ENCODE measurements at places on chromosomes 11 and 22.

GRCh38 chr22:44893731-44894080 lies 116.1 kb downstream of the PHF21B start:
- DNase-seq: no peak

- no peak for DNase-seq
These were observed 53.8 kb downstream of the KIAA1671 start for GRCh38 chr22:25006354-25006753.

GRCh38 chr11:68584097-68584496 lies 100.2 kb upstream of the GAL start:
- DNase-seq: peak; percentile 52

GRCh38 chr11:196786-197731 lies 4.2 kb downstream of the SCGB1C1 start:
- no peak for DNase-seq

DNA sequence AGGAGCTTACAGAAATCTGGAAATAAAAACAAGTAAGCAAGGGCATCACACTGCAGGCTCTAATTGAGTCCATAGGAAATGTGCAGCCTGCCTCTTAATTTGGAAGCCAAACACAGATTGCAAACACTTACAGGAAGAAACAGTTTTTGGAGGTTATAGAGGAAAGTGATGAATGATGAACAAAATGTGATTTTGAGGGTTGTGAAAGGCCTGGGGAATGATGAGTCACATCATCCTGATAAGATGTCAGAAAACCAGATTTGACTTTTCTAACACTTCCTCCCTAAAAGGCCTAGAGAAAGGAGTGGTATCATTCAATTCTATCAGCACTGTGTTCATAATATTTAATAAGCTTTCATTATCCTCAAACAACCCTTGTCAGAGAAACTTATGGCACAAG lies 96.6 kb upstream of the POU2AF2 start:
- peak; percentile 26 for DNase-seq

DNA sequence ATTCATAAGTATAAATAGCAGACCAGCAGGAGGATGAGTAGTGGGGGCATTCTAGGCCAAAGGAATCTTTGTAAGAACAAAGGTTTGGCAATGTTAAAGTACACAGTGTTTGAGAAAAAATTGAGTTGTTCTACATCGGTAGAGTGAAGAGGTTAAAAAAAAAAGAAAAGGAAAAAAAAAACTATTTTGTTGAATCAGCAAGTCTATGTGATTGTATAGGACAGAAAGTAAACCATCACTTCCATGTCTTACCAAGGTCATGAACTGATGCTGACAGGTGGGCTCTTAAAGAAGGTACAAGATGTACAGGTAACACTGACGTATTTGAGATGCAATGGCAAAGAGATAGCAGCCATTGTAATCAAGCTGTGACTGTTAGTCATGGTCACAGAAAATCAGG lies 29.5 kb upstream of the PTH start:
- no peak for DNase-seq

GRCh38 chr11:5368502-5369043 lies 15.0 kb upstream of the OR51M1 start:
- DNase-seq: no peak

- no peak for DNase-seq
These were observed 15.5 kb upstream of the ZFTA start for GRCh38 chr11:63783925-63784592.

DNA sequence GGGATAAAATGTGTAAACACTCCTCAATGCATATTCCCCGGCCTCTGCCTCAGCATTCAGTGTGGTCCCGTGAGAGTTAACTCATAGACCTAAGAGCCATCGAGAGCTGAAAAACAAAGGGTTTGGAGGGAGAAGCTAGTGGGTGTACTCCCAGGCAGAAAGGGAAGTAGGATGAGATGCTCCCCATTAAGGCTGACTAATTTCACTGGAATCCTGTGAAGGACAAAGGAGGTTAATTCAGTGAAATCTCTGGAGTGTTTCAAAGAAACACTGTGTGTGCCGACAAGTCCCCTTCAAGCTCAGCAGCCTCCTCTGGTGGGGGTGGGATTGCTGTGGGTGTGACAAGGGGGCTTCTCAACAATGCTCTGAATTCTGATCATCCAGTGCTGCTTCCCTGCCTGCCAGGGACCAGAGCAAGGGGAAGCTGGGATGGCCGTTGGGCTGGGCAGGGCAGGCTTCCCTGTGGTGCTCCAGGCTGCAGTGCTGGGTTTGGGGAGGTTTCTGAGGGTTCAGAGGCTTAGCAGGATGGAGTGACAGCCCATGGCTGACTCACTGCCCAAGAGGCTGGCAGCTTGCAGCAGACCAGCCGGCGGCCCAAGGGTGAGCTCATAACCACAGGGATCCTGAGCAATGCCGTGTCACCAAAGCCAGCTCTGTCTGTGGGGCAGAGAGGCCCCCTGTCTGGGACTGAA lies 61.4 kb upstream of the BMAL1 start:
- peak; percentile 74 for DNase-seq

DNA sequence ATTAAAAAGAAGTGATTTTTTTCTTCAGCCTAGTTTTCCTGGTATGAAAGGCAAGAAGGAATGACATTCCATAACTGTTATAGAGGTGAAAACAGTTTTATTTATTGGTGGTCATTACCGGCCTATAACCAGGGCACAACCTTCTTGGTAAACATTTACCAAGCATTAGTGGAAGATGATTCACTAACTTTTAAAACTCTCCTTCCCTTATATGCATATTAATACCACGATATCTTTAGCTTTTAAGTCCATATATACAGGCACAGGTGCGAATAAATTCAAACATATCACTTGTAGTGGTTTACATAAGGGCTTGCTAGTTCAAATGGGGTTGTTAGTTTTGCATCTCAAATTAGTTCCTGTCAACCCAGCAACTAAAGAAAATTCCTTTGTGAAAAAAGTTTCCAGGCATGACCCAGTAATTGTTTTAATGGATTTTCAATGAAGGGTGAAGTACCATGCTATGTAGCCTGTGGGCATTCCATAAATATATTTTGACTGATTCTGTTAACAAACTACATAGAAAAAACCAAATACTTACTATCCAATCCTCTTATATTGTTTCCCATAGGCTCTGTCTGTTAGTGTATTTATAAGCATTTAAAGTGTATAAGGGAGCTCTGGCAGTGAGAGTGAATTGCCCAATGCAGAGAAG lies 30.6 kb upstream of the ROBO3 start:
- DNase-seq: no peak

DNA sequence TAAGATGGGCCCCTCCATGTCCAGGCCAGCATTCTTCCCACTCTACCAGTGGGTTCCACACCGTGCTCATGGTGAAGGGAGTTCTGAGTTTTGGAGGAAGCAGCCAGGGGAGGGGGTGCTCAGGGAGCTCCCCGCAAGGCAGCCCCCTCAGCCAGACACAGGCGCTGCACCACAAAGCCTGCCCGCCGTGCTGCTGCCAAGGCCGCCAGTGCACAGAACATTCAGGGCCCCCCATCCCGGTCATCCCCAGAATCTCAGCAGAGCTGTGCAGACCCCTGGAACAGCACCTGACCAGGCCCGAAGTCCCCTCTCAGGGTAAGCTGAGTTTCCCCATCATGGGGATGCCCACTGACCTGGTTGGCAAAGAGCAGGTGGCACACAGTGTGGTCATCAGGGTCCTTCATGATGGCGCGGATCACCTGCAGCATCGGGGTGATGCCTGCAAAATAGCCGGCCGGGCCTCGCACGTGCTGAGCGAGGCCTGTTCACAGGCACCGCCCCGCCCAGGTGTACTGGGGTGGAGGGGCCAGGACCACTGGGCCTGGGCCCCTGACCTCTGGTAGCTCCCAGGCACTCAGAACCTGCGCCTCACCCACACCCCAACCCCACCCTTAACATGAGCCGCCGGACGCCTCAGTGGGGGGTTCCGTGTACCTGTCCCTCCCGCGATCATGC lies 12.4 kb upstream of the POLDIP3 start:
- DNase-seq: no peak

DNA sequence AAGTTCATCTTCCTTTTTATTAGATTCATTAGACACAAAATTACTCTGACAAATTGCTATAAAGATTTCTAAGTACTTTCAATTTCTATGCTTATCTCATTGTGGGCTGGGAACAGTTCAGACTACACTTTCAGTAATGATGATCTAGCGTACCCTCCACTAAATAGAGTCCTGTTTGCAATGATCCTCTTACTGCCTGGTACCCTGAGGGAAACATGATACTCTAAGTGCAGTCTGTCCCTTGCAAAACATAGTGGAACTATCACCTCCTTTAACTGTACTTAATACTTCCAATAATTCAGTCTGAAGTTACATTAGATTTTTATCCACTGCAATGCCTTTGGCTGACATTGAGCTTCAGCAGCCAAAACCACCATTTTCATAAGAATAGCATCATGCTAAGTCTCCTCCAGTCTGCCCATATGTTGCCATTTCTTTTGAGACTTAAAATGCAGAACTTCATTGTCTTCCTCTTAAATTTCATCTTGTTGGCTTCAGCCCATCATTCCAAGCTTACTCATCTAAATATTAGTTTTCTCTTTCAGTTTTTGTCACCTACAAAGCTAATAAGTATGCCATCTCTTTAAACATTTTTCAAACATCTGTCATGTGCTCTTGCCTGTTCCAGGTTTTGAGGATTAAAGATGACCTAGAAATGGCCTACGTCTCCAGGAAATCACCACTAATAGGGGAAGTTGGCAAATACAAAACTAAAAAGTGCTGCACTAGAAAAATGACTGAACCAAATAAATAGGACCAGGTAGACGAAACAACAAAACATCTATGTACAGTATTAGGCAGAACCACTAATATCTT lies 55.5 kb downstream of the PAK1 start:
- DNase-seq: peak; percentile 37

DNA sequence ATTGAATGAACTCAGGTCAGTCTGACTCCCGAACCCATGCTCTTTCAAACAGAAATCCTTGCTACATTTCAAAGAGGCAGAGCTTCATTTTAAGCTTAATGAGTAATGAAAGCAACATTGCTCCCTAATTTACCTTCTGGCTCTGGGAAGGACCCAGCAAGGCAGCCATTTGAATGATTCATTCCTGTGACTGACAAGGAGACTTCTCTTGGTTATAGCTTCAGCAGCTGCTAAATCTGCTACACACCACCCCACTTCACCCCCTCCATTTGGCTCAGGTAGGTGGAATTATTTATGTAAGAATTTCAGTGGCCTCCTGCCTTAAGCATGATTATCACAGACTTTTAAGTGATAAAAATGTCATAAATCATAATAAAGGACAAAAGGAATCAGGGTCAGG lies 117.7 kb downstream of the KCNC1 start:
- no peak for DNase-seq

DNA sequence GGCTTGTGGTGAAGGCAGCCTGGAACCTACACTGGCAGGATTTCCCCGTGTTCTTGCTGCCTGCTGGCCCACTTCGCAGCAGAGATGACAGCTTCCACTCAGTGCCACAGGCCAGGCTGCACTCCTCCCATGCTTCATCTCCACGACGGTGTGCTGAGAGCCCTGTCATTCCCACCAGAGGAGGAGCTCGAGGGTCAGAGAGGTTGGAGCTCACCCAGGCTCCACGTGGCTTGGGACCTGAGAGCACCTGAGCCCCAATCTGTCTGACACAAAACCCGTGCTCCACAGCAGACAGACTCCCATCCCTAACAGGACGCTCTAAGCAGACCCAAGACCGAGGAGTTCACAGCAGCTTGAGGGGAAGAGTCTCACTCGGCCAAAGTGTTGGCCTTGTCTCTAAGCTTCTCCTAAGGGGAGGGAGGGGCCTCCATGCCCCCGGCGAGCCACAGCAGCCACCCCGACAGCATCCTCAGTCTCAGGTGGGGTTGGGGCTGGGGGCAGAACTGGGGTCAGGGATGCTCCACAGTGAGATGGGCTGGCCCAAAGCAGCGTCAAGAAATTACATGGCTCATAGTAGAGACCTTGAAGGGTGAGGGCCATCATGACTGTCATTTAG lies 10.7 kb downstream of the LRFN4 start:
- DNase-seq: no peak

GRCh38 chr11:69137151-69137844 lies 18.4 kb upstream of the SMIM38 start:
- no peak for DNase-seq

DNA sequence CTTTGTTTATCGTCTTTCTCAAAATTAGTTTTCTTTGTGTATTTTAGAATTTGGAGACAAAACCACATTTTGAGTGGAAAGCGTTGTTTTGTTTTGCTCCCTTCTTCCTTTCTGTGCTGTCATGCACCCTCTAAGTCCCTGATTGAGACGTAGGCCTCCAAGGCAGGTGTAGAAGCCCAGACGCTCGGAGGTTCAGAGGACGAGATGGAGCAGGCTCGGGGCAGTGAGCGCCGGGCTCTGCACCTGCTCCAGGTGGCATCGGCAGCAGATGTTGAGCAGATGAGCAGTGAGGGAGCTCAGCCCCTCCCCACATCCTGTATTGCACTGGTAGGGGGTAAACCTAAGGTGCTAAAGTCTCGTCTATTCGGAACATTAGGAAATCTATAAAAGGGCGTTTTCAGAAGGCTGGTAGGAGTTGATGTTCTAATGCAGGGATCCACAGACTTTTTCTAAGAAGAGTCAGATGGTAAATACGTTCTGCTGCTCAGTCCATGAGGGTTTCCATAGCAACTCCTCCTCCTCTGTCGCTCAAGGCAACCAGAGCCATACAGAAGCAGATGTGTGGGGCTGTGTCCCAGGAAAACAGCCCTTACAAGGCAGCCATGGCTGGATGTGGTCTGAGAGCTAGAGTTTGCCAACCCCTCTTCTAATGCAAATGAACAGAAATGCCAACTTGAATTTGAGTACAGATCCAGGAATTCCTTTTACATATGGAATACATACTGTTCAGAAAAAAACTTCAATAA lies 724.2 kb downstream of the BRD1 start:
- no peak for DNase-seq

- no peak for DNase-seq
These were observed 260.9 kb downstream of the KIRREL3 start for GRCh38 chr11:126739499-126740145.

- no peak for DNase-seq
These were observed 25.3 kb upstream of the PIK3C2A start for GRCh38 chr11:17233101-17233500.

- peak; percentile 32 for DNase-seq
These were observed 40.2 kb downstream of the LMO1 start for GRCh38 chr11:8223513-8223900.
